Activated CD8-positive, alpha-beta memory T cell treated with anti-CD3 and anti-CD28 coated beads, Interleukin-2, amount 50 U/mL, for 48 hours (primary cell): ENCODE measurements at places on chromosomes 11 and 22.
A peak's percentile ranks its signal among the peaks of the same experiment; 100 is the strongest.

- no peak for DNase-seq
These were observed 80.3 kb downstream of the DDIAS start for GRCh38 chr11:82981852-82982251.

DNA sequence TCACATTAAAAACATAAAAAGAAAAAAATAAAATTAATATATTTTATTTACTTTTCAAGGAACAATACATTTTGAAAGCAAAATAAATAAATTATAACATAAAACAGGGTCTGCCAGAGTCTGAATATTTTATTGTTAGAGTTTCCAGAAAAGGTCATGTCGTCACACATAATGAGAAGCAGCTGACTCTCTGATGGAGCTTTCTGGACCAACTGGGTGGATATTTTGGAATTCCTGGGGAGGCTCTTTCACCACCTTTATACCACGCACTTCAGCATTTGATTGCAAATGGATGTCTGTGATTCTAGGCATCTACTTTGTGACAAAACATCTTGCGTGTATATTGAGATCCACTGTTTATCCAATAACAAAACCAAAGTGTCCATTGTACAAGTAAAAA, 455.0 kb upstream of the CCDC179 start:
- no peak for DNase-seq

- DNase-seq = peak; percentile 80
These were observed 728 bp downstream of the DCUN1D5 start for GRCh38 chr11:103091064-103091800.

DNA sequence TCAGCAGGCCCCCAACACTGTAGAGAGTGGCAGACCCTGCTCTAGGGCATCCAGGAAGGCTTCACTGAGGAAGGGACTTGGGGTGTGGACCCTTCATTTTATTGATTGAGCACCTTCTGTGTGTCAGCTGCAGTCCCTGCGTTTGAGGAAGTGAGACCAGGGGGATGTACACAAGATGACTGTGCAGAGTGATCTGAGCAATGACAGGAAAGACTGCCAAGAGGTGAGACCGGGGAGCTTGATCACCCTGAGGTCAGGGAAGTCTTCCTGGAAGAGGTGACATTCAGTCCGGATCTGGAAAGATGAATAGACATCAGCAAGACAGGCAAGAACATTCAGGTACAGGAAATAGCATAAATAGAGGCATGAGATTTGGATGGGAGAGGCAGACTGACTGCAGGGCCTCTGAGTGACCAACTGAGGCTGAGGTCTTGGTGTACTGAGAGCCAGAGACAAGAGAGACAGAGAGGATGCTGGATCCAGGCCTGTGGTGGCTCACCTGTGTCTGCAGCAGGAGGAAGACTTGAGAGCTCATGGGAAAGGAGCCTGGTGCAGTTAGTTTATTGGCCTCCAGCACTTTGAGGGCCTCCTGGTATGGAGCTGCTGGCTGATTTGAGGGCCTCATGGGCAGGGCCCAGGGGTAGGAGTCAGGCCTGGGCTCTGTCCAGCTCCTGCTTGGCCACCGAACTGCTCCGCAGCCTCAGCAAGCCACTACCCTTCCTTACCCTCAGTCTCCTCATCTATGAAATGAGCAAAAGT, 5.2 kb downstream of the DGAT2 start:
- no peak for DNase-seq

DNA sequence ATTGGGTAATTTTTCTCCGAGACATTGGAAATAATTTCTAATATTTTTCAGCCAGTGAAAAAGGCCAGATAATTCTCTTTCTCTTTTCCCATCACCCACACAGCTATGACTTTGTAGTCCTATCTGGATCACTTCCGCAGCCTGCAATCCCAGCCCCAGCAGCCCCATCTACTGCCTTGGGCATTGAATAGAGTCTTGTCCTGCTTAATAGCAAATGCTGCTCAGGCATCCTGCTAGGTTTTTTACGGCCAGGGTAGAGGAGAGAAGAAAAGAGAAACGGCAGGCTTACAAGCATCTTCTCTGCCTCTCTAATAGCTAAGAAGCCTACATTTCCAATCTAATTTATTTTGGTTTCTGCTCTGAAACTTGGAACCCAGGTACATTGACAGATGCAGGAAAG, 154.3 kb upstream of the B3GAT1 start:
- DNase-seq = peak; percentile 3

DNA sequence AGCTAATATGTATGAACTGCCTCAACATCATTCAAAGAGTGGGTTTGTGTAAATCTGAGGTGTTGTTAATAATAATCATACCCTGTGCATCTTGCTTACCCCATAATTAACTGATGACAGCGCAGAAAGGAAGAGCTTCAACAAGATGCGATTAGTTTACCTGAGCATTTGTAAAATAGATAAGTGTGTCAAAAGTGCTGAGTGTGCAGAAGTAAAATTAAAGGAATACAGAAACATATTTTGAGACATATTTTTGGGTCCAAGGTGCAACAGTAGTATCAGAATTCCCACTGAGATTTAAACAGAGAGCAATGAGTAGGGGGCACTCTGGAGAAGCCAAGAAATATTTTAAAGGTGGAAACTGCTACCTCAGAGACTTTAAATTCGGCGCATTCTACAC, 6.1 kb downstream of the BLID start:
- no peak for DNase-seq

- DNase-seq = no peak
These were observed 138.4 kb downstream of the FAT3 start for GRCh38 chr11:92362989-92363388.

DNA sequence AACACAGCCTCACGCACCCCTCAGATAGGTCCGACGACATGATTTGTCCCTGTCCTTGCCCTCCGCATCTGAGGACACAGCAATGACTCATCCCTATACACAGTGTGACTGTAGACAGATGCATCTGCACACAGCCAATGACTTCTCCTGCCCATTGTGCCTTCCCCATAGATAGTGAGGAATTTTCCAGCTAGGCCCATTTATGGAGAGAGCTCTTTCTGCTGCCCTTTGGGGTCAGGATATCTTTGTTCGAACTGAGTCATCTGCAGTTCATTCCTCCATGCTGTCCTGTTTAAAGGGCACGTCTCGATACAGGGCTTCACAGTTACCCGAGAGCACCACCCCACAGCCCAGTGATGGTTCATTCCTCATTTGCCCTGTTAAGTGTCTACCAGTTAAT, 96.7 kb downstream of the LARGE1 start:
- no peak for DNase-seq

GRCh38 chr11:20192151-20192550, 31.9 kb upstream of the DBX1 start:
- DNase-seq = no peak

GRCh38 chr11:75615751-75616150, 53.1 kb downstream of the MAP6 start:
- DNase-seq = no peak

DNA sequence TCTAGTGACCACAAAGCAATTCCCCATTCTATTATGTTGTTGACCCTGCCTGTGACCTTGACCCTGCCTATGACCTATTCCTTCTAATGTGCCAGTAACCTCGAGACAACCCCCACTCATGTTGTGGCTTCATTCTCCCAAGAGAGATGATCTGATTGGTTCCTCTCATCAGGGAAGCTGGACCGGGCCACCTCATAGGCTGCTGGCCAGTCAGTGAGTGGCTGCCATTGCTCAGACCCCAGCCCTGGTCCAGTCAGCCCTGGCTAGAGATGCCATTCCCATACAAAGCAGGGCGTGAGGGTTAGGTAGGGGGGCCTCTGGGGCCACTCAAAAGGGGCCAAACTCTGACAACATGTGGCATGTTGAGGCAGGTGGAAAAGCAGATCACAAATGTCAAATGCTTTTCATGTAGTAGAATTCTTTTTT, 11.9 kb downstream of the SLC29A2 start:
- DNase-seq = no peak

GRCh38 chr11:121134741-121135312, 33.8 kb downstream of the TECTA start:
- no peak for DNase-seq

- DNase-seq = no peak
These were observed 45.7 kb downstream of the GNB1L start for GRCh38 chr22:19808873-19809478.
